Stimulated activated CD4-positive, alpha-beta T cell treated with anti-CD3 and anti-CD28 coated beads, Interleukin-2, amount 100 ng/mL, for 4 hours (primary cell): ENCODE measurements at places on chromosomes 6 and 20.

GRCh38 chr6:42210551-42210950 lies 7.1 kb downstream of the MRPS10 start:
- DNase-seq: no peak

GRCh38 chr6:82144852-82145340 lies 102.6 kb downstream of the IBTK start:
- DNase-seq: no peak

- DNase-seq: no peak
Measured at GRCh38 chr6:63347599-63347998, 27.8 kb upstream of the LGSN start.

- no peak for DNase-seq
Measured at GRCh38 chr20:34850969-34851368, 21.7 kb downstream of the GGT7 start.

- DNase-seq: no peak
Measured at GRCh38 chr20:37839432-37839827, 63.5 kb upstream of the VSTM2L start.

DNA sequence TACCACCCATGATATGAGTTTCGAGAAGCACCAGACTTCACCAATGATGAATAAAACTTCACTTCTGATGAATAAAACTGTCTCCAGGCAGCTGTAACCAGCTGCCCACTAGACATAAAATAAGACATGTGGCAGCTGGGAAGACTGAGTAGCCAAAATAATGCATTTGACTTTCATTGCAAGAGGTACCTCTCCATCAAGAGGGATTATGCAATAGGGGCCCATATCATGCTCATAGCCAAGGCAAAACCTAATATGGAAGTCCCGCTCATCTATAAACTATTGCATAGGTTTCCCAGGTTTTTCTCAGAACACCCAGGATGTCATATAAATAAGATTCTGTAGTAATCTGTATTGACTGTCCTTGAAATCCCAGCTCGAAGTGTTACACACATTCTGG lies 155.5 kb downstream of the SIM1 start:
- no peak for DNase-seq
